ENCODE measurements at places on chromosomes 2 and 18.

DNA sequence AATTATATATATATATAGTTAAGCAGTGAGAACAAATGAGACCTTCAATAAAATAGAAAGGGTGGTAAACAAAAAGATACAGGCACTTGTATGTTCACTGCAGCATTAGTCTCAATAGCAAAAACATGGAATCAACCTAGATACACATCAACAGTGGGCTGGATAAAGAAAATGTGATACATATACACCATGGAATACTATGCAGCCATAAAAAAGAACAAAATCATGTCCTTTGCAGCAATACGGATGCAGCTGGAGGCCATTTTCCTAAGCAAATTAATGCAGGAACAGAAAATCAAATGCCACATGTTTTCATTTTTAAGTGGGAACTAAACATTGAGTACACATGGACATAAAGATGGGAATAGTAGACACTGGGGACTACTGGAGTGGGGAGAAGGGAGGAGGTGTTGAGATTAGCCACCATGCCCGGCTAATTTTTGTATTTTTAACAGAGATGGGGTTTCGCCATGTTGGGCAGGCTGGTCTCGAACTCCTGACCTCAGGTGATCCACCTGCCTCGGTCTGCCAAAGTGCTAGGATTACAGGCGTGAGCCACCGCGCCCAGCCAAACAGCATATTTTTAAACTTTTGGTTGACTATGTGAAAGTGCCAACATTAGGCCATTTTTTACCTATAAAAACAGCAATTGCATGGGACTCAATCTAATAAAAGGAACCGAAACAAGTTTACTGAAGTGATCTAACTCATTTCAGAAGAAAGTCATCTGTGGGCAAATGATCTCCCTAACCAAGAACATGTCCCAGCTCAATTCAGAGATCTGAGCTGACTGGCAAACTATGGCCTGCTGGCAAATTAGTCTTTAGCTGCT is 23.7 kb downstream of the ICA1L start:
- DNase-seq, result no peak

GRCh38 chr2:178234648-178235047 is 40.3 kb downstream of the OSBPL6 start:
- no peak for DNase-seq

DNA sequence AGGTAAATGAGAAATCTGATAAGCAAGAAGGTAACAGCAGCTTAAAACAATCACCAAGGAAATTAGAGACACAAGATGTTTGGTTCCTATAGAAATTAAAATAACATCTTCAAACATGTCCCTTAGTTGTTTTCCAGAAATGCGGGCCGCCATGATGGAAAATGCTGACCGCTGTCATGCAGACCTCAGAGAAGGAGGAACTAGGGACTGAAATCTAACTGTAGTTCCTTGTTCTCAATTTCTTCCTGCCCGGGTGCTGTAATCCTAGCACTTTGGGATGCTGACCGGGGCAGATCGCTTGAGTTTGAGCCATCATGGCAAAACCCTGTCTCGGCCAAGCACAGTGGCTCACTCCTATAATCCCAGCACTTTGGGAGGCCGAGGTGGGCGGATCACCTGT is 51.1 kb downstream of the TEX51 start:
- DNase-seq, result no peak

- peak; percentile 43 for DNase-seq
These were observed 24.1 kb downstream of the PSMG2 start for GRCh38 chr18:12726774-12727550.

GRCh38 chr2:135850892-135851668 is 14.1 kb upstream of the LCT start:
- peak; percentile 5 for DNase-seq

GRCh38 chr2:105849431-105850179 is 104.9 kb downstream of the NCK2 start:
- DNase-seq, result no peak

DNA sequence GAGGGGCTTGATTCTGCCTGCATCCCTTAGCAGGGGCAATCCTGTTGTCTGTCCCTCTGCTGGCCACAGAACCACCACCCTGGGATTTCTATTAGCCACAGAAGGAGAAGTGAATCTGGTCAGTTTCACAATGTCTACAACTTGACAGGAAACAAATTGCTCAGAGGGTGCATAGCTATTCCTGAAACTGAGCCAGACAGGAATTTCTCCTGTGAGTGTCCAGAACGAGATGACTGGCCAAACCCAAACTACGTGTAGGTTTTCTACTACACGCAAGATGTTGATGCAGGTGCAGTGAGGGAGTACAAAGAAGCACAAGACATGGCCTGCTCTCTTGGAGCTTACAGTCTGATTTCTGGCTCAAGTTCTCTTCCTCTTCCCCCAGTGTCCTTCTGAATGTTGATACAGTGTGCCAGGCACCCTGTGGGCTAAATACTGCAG is 201.9 kb downstream of the CLIP4 start:
- no peak for DNase-seq

All from activated T-cell treated with anti-CD3 and anti-CD28 coated beads, Interleukin-2, amount 50 U/mL, for 48 hours (primary cell).